Smooth muscle cell of bladder (primary cell): ENCODE measurements at places on chromosomes 6 and 20. TPM values are rescaled to one million over a fixed set of nuclear protein-coding genes. Genes with fewer than 3 reads are reported as not detected.

Gene MCCD1
- total RNA-seq: not detected in 2 replicates

Gene ZNF76
- 17.2 and 17.5 TPM in 2 replicates for total RNA-seq

Gene SYNE1
- 111 and 120 TPM in 2 replicates for total RNA-seq

Gene OPN5
- total RNA-seq: not detected in 2 replicates

Gene APOM
- 1.3 and 2.8 TPM in 2 replicates for total RNA-seq

Gene OR12D3
- not detected in 2 replicates for total RNA-seq

Gene CRIP3
- total RNA-seq: 0.18 TPM in 1 of 2 replicates, not detected in the other

Gene YTHDF1
- total RNA-seq: 12.8 and 17.7 TPM in 2 replicates

Gene KCNK15
- 0.28 and 0.83 TPM in 2 replicates for total RNA-seq

Gene DOK5
- 8.1 and 20.7 TPM in 2 replicates for total RNA-seq

Gene PACSIN1
- total RNA-seq: not detected in 2 replicates

Gene HLA-DQA1
- not detected in 2 replicates for total RNA-seq

Gene AFDN
- 26.2 and 33.3 TPM in 2 replicates for total RNA-seq

Gene CLDN20
- total RNA-seq: not detected in 2 replicates

Gene GTSF1L
- total RNA-seq: not detected in 2 replicates

Gene OXT
- 0.18 and 0.28 TPM in 2 replicates for total RNA-seq

Gene PLAGL1
- total RNA-seq: 11.4 and 14.5 TPM in 2 replicates

Gene SCRT2
- total RNA-seq: not detected in 2 replicates

Gene SIRPG
- not detected in 2 replicates for total RNA-seq

Gene HSPA1L
- total RNA-seq: 1.7 and 1.9 TPM in 2 replicates

Gene HTR1E
- not detected in 2 replicates for total RNA-seq

Gene NECAB3
- total RNA-seq: 24.0 and 33.2 TPM in 2 replicates

Gene GNMT
- not detected in 2 replicates for total RNA-seq

Gene KHDC1L
- total RNA-seq: not detected in 2 replicates

Gene MAP7
- total RNA-seq: 3.7 and 3.8 TPM in 2 replicates

Gene FHL5
- total RNA-seq: not detected in 2 replicates

Gene GUCA1A
- total RNA-seq: 0.09 TPM in 1 of 2 replicates, not detected in the other

Gene MUC21
- not detected in 2 replicates for total RNA-seq

Gene ARFGAP1
- 68.0 and 93.2 TPM in 2 replicates for total RNA-seq

Gene LY6G6C
- not detected in 2 replicates for total RNA-seq

Gene IL17A
- total RNA-seq: not detected in 2 replicates

Gene SLC22A2
- total RNA-seq: not detected in 2 replicates

Gene ZBTB9
- 2.8 and 4.1 TPM in 2 replicates for total RNA-seq

Gene SYNDIG1
- total RNA-seq: 1.1 and 1.9 TPM in 2 replicates

Gene MICA
- 76.7 and 80.9 TPM in 2 replicates for total RNA-seq

Gene TMEM244
- total RNA-seq: not detected in 2 replicates

Gene BEND3
- 0.71 and 1.7 TPM in 2 replicates for total RNA-seq

Gene OR2H2
- not detected in 2 replicates for total RNA-seq

Gene OVOL2
- total RNA-seq: not detected in 2 replicates

Gene AIF1
- not detected in 2 replicates for total RNA-seq

Gene TREML4
- 0.14 TPM in 1 of 2 replicates, not detected in the other for total RNA-seq

Gene TFAP2A
- total RNA-seq: under 0.01 TPM in 2 replicates

Gene PLEKHG1
- total RNA-seq: 2.7 and 4.8 TPM in 2 replicates

Gene BPIFA1
- not detected in 2 replicates for total RNA-seq

Gene TREML1
- total RNA-seq: not detected in 2 replicates

Gene HCRTR2
- total RNA-seq: not detected in 2 replicates
